MCF 10A (cell line): ENCODE measurements at places on chromosomes 4 and X. TPM values are rescaled to one million over a fixed set of nuclear protein-coding genes. Genes with fewer than 3 reads are reported as not detected.
A peak's percentile ranks its signal among the peaks of the same experiment; 100 is the strongest.

The JADE1 gene
- 22.7 and 25.9 TPM in 2 replicates for total RNA-seq

DNA sequence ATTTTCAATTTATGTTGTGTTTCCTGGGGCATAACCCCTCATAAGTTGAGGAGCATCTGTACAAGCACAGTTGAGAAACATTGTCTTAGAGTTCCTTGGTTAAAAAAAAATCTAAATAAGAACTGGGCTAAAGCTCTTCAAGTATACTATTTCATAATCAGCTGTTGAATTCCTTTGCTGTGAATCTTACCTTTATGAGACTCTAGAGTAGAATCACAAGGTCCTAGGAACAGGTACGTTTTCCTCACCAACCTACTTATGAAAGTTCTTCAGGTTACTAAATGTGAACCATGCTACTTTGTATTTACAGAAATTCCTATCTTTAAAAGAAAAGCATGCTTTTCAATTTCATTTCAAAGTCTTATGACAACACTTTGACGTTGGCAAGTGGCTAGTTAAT is 20.9 kb upstream of the SOD3 start:
- peak; percentile 33 for DNase-seq

The KLB gene
- not detected in 2 replicates for total RNA-seq

The GJB1 gene
- not detected in 2 replicates for total RNA-seq

- no peak for DNase-seq
These were observed 1611.2 kb downstream of the PCDH18 start for GRCh38 chr4:135921081-135921480.
